ENCODE measurements at places on chromosomes 4 and X.

DNA sequence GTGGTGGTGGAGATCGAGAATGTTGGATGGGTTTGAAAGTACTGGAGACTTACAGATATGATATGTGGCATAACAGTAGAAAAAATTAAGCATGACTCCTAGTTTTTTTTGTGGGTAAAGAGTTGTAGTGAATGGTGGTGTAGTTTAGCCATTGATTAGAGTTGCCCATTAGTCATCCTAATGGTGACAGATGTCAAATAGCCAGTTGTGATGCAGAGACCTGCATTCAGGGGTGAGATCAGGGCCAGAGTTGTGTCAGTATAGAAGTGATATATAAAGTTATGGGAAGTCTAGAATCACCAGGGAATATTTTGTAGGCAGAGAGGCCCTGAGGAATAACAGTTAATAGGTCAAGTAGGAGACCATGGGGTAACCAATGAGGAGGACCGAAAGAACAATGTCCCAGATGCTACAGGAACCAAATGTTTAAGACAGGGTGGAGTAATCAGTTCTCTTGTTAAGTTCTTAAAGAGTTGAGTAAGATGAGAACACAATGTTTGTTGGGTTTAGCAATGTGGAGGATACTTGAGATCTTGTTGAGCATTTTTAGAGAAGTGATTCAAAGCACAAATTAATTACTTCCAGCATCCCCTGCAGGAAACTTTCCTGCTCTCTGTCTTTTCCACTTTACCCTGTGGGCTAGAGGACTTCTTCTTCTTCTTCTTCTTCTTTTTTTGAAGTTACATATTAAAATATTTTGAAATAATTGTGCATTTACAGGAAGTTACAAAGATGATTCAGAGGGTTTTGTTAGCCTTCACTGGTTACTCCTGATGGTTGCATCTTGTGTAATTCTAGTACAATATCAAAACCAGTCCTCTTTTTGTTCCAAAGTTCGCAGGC, 13.3 kb downstream of the SGMS2 start:
- no peak for DNase-seq

DNA sequence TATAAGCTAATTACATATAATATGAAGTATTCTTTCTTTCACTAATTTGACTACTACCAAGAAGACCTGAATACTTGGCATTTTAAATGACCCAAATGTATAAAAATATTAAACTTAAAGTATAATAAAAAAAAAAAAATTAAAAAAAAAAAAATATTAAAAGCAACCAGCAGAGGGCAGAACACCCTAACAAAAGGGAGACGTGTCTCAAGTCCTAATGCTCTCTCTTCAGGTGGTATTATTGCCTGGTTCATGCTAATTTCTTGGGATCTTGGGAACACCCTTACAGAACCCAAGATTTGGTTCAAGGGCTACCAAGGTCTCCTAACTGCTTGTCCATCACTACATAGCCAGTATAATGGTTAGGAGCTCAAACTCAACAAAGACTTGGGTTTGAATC, 754.8 kb downstream of the RAB28 start:
- peak; percentile 8 for DNase-seq

- DNase-seq: no peak
Observed at GRCh38 chr4:69714086-69714485, 46.3 kb downstream of the SULT1B1 start.

DNA sequence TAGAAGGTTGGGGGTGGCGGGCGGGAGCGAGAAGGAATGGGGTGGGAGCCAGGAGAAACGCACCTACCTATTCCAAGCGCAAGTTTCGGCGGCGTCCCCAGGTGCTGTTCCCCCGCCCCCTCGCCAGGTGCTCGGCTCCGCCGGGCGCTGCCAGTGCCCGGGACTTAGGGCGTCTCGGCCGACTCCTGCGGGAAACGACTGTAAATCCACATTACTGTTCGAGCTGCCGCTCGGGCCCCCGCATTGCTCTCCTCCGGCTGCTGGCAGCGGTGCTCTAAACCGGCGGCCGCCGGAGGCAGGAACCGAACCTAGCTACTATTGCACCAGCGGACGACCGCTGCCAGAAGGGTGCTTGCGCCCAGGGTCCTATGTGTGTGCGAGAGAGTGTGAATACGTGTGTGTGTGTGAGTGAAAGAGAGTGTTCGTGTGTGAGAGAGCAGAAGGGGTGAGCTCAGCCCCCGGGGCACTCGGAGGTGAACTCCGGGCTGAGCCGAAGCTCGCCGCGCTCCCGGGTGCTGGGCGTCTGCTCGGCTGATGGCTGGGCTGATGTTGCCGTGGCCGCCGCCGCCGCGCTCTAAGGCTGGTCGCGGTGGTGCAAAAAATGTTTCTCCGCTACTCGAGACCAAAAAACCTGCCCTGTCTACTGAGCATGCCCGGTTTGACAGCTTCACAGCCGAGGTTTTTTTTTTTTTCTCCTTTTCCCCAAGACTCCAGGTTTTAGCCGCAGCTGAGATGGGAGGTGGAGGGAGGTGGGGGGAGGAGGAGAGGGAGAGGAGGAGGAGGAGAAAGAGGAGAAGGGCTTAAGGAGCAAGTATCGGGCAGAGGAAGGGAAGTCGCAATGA, 115.7 kb upstream of the TEX13C start:
- no peak for DNase-seq

GRCh38 chrX:68256990-68257389, 176.3 kb downstream of the OPHN1 start:
- no peak for DNase-seq

DNA sequence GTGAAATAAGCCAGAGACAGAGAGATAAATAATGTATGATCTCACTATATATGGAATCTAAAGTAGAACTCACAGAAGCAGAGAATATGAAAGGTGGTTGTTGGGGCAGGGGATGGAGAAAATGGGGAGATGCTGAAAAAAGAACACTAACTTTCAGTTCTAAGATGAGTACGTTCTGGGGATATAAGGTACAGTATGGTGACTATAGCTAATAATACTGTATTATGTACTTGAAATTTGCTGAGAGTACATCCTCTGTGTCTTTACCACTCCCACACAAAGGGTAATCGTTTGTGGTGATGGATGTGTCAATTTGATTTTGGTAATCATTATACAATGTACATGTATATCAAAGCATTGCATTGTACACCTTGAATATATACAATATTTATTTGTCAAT, 6.6 kb downstream of the FBXL5 start:
- DNase-seq: no peak

DNA sequence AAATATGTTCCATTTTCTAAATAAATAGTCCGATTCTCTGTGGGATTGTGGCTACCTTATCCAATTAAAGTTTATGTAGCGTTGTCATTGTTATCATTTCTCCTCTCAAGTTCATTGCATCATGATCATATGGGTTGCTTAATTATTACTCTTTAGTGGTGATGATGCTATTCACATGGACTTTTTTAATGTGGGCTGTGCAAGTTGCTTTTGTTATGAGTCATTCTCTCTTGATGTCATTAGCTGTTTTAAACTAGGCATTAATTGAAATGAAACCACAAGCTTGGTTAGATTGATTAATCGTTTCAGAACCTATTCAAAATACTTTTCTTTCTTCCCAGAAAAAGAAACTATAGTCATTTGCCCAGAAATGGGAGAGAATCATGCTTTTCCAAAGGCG, 38.2 kb downstream of the NHS start:
- no peak for DNase-seq

DNA sequence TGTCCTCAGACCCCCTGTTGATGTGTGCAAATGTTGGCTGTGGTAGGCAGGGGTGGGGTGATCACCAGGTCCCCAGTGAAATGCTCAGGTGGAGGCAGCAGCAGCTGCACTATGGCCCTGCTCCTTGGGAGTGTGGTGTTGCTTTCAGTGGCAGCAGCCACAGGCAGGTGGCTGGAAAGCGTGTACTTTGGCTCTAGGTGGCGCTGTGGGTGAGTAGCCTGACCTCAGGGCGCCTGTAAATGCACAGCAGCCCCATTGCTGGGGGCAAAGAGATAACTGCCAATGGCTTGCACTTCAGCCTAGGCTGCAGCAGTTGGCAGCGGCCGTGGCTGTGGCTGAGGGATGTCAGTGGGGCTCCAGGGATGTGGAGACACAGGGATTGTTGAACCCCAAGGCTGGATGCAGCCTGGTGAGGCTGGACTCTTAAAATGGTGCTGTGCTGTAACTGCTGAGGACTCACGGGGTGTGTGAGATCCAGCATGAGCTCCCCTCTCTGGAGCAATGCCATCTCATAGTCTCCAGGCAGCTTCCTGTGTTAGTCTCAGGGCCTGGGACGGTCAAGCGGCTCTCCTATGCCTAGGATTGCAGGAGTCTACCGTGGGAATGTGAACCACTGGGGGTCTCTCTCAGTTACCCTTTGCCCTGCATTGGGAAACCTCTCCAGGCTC, 421.7 kb upstream of the HTR2C start:
- DNase-seq: peak; percentile 3

- no peak for DNase-seq
Observed at GRCh38 chr4:8101213-8102075, 57.2 kb downstream of the ABLIM2 start.

DNA sequence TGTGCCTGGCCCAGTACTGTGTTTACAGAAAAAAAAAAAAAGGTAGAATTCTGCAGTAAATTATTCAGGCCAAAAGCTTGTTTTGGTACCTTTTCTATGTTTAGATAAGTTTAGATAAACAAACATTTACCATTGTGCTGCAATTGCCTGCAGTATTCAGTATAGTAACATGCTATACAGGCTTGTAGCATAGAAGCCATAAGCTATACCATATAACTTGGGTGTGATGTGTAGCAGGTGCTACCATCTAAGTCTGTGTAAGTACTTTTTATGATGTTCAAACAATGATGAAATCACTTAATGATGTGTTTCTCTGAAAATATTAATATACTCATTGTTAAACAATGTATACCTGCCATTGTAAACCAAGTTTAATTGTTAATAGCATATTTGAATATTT, 241.6 kb upstream of the HS3ST1 start:
- DNase-seq: no peak

GRCh38 chr4:65661471-65661870, 8.8 kb downstream of the EPHA5 start:
- DNase-seq: no peak

DNA sequence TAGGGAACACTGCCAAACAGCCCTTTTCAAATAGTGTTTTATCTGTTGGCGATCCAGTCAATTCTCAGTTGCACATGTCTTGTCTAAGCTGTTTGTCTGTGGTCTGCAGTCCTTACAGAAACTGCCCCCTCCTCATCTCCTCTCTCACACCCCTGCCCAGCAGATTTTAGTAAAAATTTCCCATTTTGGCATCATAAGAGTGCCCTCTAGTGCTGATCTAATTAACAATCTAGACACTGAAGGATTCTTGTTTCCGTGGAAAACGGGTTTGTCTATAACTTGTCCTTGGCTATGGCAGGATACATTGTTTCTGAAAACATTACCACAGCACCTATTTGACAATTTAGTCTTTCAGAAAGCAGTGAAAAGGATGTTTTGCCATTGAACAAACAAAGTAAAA, 227.2 kb upstream of the MBNL3 start:
- DNase-seq: peak; percentile 4

DNA sequence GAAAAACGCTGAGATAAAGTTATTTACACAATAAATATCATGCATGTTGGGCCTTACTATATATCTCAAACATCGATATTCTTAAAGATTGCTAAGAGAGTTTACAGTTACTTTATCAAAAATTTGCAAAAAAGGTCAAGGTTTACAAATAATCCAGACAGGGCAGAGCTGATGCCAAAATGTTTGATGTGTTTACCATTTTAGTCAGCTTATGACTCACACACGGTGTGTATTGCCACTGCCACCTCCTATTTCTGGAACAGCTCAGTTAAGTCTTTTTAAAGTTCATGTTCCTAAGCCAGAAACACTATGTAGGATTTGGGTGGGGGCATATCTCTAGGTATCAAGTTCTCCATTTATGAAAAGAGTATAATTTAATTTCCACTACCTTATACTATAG, 580.6 kb downstream of the INPP4B start:
- no peak for DNase-seq

GRCh38 chr4:118351851-118352827, 664 bp downstream of the PRSS12 start:
- peak; percentile 36 for DNase-seq

- no peak for DNase-seq
Observed at GRCh38 chrX:130173190-130173895, 1.6 kb downstream of the RAB33A start.

DNA sequence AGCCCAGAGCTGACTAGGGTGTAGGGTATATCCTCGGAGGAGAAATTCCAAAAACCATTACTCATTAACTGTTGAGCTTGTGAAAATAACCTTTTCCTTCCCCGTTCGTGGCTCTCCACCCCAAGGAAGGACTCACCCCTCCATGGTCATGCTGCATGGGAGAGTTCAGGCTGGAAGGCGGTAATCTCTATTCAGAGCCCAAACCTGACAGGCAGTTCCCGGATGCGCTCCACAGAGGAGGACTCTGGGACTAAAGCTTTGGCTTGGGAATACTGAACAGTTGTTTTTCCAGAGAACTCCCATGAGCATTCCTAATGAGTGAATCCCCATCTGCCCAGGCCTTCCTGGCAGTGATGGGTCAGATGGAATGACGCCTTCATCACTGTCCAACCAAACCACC, 125.4 kb downstream of the BCOR start:
- no peak for DNase-seq

Data from HuH-7 (cell line).